ENCODE measurements at places on chromosomes 12 and 14.

DNA sequence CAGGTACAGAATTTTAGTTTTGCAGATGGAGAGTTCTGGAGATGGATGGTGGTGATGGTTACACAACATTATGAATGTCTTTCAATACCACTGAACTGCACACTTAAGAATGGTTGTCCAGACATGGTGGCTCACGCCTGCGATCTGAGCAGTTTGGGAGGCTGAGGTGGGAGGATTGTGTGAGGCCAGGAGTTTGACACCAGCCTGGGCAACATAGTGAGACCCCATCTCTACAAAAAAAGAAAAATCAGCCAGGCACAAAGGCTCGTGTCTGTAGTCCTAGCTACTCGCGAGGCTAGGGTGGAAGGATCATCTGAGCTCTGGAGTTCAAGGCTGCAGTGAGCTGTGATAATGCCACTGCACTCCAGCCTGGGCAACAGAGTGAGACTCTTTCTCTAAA is 8.1 kb upstream of the USP30 start:
- no peak for DNase-seq

- DNase-seq: no peak
Measured at GRCh38 chr14:41171045-41171444, 435.6 kb upstream of the LRFN5 start.

GRCh38 chr12:49583366-49584094 is 15.6 kb upstream of the MCRS1 start:
- DNase-seq: no peak

DNA sequence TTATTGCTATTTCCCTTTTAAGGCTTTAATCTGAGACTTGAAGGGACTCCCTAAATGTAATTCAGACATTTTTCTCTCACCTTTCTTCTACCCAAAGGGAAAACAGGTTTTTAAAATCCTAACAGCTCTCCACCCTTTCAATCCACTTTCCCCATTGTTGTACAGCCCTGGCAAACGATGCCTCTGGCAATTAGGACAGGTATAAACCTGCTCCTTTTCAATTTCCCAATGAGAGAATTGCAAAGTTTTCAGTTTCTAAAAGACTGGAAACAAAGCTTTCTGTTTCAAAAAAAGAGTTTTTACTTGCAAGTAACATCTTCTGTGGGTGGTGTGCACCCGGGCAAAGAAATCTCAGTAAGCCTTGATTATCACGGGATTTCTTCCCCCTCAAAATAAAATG is 131.2 kb downstream of the HMGA2 start:
- DNase-seq: no peak

GRCh38 chr12:53644133-53644532 is 18.0 kb upstream of the ATF7 start:
- DNase-seq: no peak

GRCh38 chr14:79337761-79338160 is 873.5 kb downstream of the DIO2 start:
- DNase-seq: no peak

- DNase-seq: no peak
Measured at GRCh38 chr14:95313707-95314106, 6.0 kb downstream of the CLMN start.

GRCh38 chr12:28699029-28699428 is 450.0 kb upstream of the FAR2 start:
- DNase-seq: no peak

DNA sequence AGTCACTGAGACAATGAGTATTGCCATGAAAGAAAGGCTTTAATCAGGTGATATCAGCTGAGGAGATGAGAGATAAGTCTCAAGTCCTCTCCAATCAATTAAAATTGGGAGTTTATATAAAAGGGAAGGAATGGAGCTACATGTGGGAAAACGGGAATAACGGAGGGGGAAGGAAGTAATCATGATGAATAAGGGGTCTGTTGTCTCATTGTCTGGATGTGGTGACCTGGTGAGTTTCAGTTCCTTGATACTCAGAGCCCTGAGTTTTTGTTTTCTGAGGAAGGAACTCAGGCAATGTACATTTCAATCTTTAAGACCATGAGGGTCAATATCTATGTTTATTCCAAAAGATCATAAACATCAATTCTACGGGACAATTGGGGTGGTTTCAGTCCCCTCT is 198.8 kb downstream of the KITLG start:
- no peak for DNase-seq

DNA sequence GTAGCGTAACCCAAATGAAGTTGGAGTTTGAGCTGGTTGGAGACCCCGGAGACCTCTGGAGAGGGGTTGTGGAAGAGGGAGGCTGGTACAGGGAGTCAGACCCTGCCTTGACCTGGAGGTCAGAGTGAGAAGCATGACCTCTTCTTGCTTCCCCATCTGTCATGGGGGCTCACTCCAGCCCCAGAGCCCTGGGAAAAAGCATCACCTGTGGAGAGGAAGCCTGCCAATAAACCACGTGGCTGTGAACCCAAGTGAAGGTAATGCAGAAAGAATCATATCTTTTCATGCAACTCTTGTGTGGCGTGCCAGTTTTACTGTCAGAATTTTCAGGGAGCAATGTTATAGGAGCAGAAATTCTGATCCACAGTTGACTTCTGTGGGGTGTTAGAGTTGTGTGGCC is 178.5 kb upstream of the PRICKLE1 start:
- no peak for DNase-seq

DNA sequence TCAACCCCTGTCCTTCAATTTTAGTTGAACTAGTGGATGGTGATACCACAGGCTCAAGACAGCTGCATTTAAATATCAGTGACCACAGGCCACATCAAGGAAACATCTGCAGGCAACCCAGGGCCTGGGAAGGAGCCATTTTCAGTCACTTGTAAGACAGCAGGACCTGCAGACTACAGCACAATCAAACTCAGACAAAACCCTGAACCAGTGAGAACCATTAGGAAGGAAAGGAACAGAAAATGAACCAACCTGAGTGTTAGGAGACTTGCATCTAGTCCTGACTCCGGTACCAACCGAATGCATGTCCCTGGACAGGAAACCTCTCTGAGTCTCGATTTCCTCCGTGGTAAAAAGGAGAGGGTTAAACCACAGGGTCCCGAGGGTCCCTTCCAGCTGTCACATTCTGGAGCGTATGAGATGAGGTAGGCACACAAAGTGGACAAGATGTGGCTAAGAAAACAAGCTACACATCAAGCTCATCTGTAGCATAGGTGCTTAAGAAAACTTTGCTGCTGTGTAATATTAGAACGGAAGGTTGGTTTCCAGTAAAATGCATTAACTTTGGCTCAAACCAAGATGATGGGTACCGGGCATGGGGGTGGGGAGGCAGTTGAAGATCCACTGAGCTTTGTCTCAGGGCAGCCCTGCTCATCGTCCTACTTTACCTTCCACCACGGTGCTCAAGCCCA is 1.6 kb upstream of the CDKN1B start:
- DNase-seq: peak; percentile 61

GRCh38 chr12:103249607-103250006 is 246.2 kb downstream of the C12orf42 start:
- DNase-seq: no peak

DNA sequence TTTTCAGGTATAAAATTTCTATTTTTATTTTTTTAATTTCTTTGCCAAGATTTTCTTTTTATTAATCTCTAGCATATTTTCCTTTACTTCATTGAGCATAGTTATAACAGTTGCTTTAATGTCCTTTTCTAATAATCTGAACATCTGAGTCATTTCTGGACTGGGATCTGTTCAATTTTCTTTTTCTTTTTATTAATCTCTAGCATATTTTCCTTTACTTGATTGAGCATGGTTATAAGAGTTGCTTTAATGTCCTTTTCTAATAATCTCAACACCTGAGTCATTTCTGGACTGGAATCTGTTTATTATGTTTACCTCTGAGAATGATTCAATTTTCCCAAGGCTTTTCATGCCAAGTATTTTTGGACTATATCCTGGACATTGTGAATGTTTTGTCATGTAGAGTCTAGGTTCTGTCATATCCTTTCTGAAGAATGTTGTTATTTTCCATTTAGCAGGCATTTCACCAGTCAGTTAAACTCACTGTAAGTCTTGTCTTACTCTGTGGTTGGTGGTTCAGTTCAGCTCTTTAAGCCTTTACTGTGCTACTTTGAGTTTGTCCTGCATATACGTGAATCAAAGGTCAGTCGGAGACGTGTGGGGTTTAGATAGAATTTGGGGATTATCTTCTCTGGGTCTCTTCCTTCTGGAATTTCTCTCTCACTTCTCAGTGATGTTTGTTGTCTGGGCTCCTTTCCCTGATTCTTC is 20.3 kb downstream of the TTC6 start:
- no peak for DNase-seq

GRCh38 chr14:61215222-61216020 is 65.7 kb downstream of the TMEM30B start:
- DNase-seq: no peak

DNA sequence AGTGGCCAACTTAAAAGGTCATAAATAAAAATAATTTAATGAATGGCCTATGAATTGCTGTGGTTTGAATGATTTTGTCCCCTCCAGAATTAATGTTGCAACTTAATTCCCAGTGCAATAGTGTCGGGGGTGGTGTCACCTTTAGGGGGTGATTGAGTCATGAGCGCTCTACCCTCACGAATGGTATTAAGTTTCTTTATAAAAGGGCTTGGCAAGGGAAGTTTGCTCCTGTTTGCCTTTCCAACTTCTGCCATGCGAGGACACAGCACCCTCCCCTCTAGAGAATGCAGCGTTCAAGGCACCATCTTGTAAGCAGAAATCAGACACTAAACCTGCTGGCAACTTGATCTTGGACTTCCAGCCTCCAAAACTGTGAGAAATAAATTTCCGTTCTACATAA is 253.3 kb downstream of the ATXN7L3B start:
- no peak for DNase-seq

DNA sequence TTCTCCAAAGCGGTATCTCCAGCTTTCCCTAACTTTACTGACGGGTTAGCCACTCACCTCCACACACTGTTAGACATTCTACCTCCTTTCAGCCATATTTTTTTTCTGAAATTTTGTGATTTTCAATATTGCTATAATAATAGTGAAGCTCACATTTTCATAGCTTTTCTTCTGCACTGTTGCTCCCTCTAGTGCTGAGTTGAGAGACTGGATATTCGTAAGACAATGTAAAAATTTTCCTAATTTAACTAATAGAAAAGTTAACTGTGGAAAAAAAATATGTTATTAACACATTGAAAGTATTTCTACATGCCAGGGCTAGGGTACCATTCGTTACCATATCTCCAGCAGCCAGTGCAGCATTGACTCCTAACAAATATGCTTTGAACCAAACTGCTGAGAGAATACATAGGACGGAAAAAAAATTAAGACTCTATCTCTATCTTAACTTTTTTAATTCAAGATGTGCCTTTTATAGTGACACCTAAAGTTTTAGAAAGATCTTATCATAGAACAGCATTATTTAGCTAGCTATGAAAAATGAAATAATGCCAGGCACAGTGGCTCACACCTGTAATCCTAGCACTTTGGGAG is 48.7 kb upstream of the ABCC9 start:
- DNase-seq: peak; percentile 4

DNA sequence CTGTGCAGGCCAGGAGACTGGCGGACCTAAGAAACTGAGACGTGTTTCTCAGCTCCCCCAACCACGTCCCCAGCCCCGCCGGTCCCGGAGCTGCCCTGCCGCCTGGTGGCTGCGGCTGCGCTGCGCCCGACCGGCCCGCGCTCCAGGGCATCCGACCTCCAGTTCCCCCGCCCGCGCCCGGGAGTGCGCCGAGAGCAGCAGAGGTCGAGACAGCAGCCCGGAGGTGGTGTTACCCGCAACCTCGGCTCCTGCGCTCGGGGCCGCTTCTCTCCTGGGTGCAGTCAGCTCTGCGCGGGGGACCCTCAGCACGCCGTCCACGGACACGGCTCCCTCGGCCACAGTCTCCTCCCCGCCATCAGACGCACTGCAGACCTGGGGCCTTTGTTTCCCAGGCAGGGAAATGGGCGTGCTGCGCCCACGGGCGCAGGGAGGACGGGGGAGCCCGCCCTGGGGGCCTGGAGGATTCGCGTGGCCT is 21.6 kb upstream of the GPR132 start:
- peak; percentile 80 for DNase-seq

GRCh38 chr14:56562883-56563282 is 16.7 kb upstream of the TMEM260 start:
- no peak for DNase-seq

GRCh38 chr14:21194597-21194996 is 38.7 kb upstream of the OR5AU1 start:
- no peak for DNase-seq

- no peak for DNase-seq
Measured at GRCh38 chr14:22991852-22992251, 9.5 kb upstream of the AJUBA start.

GRCh38 chr14:63383776-63384367 is 65.1 kb upstream of the GPHB5 start:
- DNase-seq: peak; percentile 2

- no peak for DNase-seq
Measured at GRCh38 chr14:72863216-72864006, 30.5 kb downstream of the DPF3 start.

DNA sequence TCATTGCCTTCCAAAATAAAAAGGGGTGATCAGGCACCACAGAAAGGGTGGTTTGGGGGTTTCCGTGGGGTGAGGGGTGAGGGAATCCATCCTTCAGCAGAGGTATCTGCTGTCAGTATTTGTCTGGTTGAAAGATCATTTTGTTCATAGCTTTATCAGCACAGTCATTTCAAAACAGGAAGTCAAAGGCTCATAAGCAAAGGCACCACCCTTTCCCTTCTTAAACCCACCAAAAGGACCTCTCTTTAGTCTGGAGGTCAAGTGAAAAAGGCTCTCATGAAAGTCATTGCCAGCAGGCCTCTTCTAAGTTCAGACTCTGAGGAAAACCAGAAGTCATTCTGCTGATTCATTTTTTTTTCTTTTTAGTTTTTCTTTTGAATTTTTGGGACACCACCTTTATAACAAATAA is 6.2 kb downstream of the CHST11 start:
- peak; percentile 35 for DNase-seq

- DNase-seq: no peak
Measured at GRCh38 chr14:71438684-71439083, 493.5 kb upstream of the RGS6 start.

DNA sequence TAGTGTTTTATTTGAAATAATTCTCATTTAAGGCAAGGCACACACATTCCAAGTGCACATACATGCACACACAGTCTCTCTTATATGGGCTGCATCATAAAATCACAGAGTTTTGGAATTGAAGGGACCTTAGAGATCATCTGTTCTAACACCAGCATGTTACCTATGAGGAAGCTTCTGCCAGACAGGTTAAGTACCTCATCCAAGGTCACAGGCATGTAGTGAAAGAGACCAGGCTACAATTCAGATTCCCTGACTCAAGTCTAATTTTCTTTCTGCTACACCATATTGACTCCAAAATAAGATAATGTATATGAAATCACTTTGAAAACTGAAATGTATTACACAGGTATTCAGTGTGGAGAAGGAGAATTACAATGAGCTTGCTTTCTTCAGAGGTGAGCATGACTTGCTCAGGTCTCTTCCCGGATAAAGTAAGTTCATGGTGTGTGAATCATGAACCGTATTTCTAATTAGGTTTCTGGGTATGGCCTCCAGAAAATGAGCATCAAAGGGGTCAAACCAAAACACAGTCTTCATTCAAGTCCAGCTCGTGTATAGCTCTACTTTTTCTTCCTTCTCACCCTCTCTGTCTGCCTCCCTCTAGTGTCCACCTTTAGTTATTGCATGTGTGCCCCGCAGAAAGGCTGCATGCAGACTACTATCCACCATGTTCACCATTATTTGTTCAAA is 411.9 kb downstream of the FUT8 start:
- peak; percentile 61 for DNase-seq
